ENCODE measurements at places on chromosomes 6 and 20.

- peak; percentile 76 for DNase-seq
These were observed 8.4 kb upstream of the ABHD12 start for GRCh38 chr20:25399037-25399430.

DNA sequence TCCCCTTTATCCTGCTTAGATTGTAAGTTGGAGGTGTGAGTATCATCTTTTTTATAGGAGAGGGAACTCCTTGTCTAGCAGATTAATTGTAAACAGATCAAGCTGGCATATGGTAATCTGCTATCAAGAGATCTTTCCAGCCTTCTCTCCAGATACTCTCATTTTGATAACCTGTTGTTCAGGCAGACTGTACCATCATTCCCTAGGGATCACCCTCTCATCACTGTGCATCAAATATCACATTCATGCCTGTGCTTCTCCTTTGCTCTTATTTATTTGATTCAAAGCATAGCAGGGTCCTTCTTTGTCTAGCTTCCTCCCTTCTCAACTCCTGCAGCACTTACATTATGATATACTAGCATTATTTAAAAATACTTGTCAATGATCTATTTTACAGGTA lies 73.8 kb downstream of the LRRC1 start:
- DNase-seq, result no peak

- no peak for DNase-seq
These were observed 71.8 kb upstream of the FBXO30 start for GRCh38 chr6:145886228-145886956.

DNA sequence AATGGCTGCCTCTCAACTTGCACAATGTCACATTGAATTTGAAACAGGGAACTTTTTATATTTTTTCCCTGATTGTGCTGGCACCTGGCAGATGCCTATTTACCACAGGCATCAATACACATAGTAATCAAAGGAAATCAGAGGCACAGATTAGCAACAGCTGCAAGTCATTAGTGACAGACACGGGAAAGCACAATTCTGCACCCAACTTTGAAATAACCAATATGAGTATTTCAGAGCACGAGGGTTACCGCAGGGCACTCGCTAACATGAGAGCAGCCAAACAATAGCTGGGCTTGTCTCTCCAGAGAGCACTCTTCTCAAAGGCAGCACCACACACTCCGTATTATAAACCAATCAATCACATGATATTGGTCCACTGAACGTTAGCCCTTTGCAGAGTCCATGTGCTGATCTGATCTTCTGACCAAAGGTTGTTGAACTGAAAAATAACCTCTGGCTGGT lies 149.5 kb downstream of the RNF144B start:
- no peak for DNase-seq

- DNase-seq, result no peak
These were observed 79.1 kb upstream of the SLC22A23 start for GRCh38 chr6:3535776-3536435.

- peak; percentile 88 for DNase-seq
These were observed 68.2 kb upstream of the FUCA2 start for GRCh38 chr6:143579703-143580102.

DNA sequence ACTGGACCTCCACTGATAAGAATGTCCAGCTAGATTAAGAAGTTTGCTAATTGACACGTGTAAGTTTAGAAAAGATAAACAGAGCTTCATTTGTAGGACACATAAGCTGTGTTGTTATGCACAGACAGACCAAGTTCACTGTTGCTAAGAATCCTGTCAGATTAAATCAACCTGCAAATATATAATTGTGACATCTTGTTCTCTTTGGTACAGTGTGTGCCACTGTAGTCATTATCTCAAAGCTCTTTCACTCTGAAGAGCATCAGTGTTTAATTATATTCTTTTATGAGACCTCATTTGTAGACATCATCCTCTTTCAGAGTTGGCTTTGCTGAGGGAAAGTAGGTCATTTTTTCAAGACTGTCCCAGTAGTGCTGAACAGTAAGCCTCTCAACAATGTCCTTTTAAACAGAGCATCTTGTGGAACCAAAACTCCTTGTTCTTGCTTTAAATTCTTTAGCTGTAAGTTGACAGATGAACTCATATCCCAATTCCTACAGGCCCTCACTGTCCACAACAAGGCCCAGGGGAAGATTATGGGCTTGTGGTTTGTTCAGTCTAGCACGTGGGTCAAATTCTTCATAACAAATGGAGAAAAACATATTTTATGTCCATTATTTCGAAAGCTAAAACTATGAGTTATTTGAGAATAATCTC lies 252.4 kb downstream of the HDGFL1 start:
- peak; percentile 35 for DNase-seq

GRCh38 chr6:158398252-158399024 lies 86.2 kb downstream of the TULP4 start:
- no peak for DNase-seq

DNA sequence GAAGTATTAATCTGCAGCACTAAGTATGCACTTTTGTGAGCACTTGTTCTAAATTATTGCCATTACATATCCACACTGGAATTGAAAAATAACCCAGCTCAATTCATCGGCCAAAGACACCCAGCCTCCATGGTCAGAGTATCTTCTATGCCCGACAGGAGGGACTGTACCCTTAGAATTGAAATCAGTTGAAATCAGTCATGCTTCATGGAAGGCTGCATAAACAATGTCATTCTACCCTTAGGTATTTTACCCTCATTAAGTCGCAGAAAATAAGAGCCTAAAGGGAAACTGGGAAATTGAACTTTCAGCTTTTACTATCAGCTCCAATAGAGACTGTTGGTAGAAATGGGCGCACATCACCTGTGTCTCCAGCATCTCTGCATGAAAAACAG lies 2.9 kb upstream of the RAMACL start:
- no peak for DNase-seq

- no peak for DNase-seq
These were observed 31.3 kb downstream of the KLHL31 start for GRCh38 chr6:53634184-53634631.

GRCh38 chr6:105409734-105410133 lies 6.9 kb upstream of the PREP start:
- no peak for DNase-seq

GRCh38 chr6:11039040-11039439 lies 5.1 kb downstream of the ELOVL2 start:
- DNase-seq, result no peak

- no peak for DNase-seq
These were observed 265.0 kb downstream of the TENT5A start for GRCh38 chr6:81487489-81487888.

- no peak for DNase-seq
These were observed 8.4 kb downstream of the TXNDC5 start for GRCh38 chr6:7902221-7902620.

DNA sequence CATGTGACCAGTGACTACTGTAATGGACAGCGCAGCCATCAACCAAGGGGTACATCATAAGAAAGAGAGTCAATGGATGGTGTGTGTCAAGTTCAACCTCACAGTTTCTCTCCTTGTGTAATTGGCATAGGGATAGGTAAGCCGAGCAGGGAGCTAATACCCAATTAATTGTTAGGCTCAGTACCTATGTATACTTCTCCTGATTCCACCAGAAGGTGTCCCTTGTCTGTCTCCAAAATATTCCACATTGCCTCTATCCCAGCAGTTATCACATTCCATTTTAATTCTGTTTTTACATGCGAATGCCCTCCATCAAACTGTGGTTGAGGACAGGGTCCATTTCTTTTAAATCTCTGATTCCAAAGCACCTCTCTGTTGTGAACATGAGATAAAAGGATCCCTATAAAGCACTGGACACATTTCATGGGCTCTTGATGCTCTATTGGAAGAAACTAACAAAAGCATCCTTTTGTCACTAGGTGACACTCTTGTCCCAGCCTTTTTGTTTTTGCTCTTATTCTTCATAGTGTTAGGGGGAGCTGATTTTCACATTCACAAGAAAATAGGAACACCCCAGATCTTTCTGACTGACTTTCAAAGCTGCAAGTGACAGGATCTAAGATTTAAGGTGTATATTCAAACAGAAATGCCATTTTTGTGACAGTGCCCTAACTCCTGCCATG lies 38.9 kb downstream of the FBXO9 start:
- DNase-seq, result peak; percentile 18

GRCh38 chr20:38671186-38671585 lies 53.1 kb upstream of the SLC32A1 start:
- no peak for DNase-seq

DNA sequence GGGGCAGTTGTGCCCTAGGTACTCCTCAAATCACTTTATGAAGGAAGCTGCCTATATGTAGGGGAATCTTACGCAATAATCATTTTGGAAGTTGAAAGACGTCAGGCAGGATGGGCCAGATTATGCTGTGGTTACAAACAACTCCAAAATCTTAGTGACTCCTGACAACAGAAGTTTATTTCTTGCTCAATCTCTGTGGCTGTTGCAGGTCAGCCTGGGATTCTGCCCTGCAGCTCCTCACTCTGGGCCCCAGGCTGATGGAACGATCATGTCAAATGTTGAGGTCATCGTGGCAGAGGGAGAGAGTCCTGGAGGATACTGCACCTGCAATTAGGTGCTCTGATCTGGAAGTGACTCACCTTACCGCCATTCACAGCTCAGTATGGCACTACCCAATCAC lies 88.4 kb downstream of the ZDHHC14 start:
- no peak for DNase-seq

- no peak for DNase-seq
These were observed 48.5 kb downstream of the FYN start for GRCh38 chr6:111824608-111825337.

DNA sequence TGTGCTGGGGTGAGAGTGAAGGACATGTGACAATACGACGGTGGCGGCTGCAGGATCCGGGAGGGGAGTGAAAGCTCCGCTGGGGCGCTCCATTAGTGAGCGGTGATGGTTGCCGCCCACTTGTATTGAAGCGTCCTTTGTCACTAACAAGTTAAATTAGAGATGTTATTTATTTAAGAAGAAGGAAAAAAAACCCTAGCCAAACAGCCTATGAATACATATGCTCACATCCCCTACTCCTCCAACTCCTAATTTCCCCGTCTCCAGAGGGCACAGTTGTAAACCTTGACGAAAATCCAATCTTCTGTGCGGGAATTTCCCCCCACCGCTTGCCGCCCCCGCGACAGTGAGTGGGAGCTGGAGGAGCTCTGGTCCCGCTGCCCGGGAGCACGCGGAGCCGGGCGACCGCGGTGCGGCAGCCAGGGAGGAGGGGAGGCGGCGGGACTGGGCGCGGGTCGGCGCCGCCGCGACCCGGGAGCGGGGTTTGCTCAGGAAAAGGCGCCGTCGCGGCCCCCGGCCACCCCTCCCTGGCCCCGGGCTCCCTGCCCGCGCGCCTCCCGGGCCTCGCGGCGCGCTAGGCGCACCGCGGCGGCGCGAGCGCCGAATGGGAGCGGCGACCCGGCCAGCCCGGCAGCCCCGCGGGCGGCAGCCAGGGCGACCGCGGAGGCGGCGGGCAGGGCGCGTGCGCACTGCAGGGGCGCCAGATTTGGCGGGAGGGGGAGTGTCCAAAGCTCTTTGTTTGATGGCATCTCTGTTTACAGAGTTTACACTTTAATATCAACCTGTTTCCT lies at the start of gene MYB:
Gene MYB (plus strand): TSS at position 767 of the 791 bp plus-strand sequence. CDS start 206 bp downstream, outside the sequence.
- DNase-seq, result peak; percentile 84

DNA sequence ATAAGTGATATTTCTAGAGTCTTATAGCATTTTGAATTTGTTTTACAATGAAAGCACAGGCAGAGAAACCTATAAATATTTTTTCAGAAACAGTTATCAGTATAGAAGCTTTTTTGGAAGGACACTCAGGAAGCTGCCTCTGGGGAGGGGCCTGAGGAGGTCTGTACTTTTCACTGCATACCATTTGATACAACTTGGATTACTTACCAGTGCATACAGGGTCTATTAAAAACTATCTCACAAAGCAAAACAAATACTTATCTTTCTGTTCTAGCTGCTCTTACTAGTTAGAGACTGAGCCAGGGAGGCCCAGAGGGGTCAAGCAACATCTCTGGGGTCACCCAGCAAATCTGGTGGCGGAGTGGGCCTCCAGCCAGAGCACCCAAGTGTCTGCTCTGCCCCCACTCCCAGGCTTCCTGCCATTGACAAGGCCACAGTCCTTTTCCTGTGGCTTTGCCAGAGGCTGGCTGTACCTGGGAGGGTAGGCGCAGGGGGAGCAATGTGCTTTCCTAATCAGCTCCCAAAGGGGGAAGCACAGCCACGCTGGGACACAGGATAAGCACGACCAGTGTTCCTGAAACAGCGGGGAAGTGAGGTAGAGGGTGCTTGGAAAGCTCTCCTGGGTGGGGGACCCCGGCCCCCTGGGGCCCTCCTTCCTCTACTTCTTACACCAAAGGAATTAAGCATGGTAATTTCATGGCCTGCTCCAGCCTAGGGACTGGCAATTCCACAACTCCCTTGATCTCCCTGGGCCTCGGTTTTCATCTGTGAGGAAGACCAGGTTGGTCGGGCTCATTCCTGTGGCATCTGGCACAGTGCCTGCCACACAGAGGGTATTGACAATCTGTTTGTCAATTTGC lies 7.8 kb downstream of the TCF15 start:
- DNase-seq, result no peak

DNA sequence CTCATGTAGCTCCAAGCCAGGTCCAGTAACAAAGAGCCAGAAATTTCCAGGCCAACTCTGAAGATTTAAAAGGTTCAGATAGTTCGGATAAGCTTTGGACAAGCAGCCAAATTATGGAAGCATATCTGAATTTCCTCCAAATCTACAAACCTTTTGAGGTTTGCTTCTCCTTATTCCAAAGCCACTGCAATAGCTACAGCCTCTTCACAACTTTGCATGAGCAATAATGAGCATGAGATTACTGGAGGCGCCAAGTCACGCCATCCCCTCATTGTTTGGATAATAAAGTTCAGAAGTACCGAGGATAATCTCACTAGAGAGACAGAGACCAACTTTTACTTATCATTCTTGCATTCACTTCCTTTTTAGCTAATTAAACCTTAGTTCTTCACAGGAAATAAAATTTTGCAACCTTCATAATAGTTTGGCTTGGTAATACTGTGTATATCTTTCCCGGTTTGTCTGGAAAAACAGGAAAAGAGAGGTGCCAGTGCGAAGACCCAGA lies 329.6 kb upstream of the RSPO3 start:
- peak; percentile 12 for DNase-seq

- DNase-seq, result peak; percentile 66
These were observed 96.1 kb upstream of the RIN2 start for GRCh38 chr20:19661717-19662636.

GRCh38 chr6:91298543-91299145 lies 711.8 kb upstream of the MAP3K7 start:
- no peak for DNase-seq

GRCh38 chr6:169503422-169504152 lies 198.2 kb downstream of the WDR27 start:
- peak; percentile 12 for DNase-seq

DNA sequence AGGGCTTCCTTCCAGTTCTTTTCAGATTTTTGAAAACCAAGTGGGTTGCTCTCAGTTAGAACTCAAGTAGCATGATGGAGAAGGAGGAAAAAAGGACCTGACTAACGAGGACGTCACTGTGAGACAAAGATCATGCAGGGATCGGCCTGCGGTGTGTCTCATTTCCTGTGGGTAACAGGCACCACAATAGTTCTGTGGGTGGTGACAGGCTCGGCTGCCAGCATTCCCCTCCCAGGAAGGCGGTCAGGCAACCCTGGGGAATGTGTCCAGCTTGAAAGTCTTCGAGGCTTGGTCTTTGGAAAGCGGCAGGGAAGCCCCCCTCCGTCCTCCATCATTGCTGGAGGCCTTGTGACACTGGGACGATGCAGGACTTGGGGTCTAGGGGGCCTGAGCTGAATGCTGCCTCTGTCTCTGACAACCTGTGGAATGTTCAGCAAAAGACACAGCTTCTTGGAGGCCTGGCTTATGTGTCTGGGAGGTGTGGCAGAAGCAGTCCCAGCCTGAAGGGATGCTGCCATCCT lies 121.0 kb downstream of the BCAS1 start:
- DNase-seq, result peak; percentile 94

GRCh38 chr20:59042151-59042795 lies at the start of gene PRELID3B:
Gene PRELID3B (minus strand): TSS chr20:59042786. CDS start chr20:59042730, 56 bp downstream.
- peak; percentile 9 for DNase-seq

- no peak for DNase-seq
These were observed 128.9 kb upstream of the ZNF217 start for GRCh38 chr20:53722515-53723036.
